ENCODE measurements at places on chromosomes 6 and 20.

GRCh38 chr6:4941782-4942672 is 61.8 kb downstream of the RPP40 start:
- no peak for DNase-seq

- DNase-seq = no peak
Observed at GRCh38 chr6:125562156-125562555, 187.3 kb upstream of the HEY2 start.

- no peak for DNase-seq
Observed at GRCh38 chr6:88349511-88349910, 183.4 kb upstream of the CNR1 start.

GRCh38 chr6:14857501-14857900 is 388.4 kb upstream of the JARID2 start:
- no peak for DNase-seq

DNA sequence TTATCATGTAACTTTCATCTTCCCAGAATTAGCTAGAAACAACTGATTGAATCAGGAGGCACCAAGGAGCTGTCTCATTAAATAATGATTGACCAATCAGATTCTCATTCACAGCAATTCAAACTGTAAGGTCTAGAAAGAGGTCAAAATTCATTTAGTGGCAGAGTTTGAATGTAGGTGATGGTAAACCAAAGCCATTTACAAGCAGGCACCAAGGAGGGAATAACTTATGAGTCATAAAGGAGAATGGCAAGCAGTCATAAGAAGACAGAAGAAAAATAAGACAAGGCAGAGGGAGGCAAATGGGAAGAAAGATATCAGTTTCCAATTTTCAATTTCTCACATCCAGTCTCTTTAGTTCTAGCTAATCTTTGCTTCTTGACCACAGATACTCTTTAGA is 52.9 kb upstream of the DEFB112 start:
- DNase-seq = no peak

DNA sequence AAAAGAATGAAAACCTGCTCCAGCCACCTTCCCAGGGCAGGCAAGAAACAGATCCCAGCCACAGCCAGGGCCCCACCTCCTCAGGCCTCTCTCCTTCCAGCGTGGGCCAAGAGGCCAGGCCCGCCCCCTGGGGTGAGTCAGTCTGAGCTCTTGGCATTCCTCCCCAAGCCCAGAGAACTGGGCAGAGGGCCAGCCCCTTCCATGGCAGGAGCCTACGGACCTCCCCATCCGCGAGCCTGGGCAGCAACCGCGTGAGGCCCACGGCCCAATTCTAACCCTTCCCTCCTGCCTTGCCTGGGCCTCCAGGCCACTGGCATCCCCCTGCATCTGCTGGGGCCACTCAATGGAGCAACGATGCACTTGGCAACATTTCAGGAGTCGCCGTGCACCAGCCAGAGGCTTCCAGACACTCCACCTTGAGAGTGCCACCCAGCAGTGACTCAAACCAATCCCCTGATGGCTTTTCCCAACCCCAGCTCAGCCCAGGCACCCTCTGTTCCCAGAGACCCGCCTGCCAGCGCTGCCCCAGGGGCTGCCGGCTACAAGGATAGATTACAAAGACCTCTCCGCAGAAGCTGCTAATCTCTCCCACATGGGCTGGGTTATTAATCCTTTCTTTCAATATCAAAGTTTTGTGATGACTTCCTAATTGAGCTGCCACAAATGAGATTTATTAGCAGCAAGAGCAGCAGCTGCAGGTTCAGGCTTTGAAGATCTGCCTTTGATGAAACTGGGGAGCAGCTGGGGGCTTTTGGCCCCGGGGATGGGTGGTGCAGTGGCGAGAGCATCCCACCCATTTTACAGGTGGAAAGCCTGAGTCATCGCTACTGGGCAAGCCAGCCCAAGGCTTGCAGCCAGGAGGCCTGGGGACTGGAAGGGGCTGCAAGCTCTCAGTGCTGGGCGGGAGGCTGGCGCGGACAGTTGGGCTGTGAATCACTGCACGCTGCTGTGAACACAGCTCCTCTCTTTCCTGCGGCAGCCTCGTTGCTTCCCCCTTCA is 85.7 kb downstream of the NFATC2 start:
- DNase-seq = peak; percentile 31

DNA sequence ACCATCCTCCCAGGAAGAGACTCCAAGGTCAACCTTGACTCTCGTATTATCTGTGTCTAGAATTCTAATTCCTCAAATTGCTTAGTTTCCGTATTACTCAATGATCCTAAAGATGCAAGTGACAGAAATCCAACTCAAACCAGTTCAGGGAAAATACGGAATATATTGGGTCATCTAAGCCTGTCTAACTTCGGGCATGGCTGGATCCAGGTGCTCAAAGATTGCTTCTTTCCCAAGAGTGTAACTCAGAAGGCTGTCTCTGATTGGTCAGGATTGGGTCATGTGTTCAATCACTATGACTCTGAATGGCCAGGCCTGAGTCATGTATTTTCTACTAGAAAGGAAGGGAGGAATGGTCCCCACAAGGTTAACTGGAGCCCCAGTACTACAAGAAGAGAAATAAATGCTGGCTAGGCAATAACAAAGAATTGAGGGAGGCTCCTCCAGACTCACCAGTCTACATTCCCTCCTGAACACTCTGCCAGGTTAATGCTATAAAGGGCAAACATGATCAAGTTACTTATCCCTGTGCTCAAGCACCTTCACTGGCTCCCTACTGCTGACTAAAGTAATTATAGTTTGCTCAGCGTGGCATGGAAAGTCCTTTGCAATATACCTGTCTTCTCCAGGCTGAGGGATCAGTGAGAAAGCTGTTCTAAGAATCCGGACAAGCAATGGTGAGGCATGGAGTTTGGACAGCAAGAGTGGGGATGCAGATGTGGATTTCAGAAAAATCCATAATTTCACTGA is 15.4 kb upstream of the PREX1 start:
- DNase-seq = no peak

DNA sequence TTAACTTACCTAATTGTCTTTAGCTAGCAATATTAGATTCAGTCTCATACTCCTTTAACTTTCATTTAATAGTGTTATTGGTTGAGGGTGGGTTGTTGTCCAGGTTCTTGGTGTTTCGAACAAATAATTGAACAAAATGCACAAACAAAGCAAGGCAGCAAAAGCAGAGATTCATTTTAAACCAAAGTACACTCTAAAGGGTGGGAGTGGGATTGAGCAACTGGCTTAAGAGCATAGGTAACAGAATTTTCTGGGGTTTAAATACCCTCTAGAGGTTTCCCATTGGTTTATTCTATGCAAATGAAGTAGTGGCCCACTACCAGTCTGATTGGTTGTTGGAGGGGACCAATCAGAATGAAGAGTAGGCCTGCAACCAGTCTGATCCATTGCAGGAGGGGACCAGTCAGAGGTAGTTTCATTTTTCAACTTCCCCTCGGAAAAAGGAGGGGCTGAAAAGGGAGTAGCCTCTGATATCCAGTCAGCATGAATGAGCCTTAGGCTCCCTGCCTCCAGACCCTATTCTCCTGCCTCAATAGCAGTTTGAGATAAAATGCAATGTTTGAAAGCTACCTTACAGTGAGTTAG is 26.3 kb upstream of the RAB23 start:
- DNase-seq = no peak

GRCh38 chr6:12516070-12516469 is 200.5 kb upstream of the PHACTR1 start:
- DNase-seq = no peak

DNA sequence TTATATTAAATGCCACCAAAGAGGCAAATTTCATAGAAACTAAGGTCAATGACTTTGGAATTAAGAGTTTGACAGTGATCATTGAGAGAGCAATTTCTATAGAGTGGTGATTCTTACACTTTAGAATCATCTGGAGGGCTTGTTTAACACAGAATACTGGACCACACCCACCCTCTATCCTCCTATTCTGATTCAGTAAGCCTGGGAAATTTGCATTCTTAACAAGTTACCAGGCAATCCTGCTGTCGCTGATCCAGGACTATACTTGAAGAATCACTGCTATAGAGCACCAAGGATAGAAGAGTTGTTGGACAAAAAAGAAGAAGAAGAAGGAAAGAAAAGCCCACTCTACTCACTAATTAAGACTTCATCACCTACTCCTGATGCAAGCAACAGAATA is 21.3 kb upstream of the TBX18 start:
- no peak for DNase-seq

GRCh38 chr20:50418890-50419642 is 91.1 kb upstream of the PTPN1 start:
- no peak for DNase-seq

GRCh38 chr6:118993803-118994251 is 58.9 kb upstream of the MCM9 start:
- DNase-seq = no peak

GRCh38 chr20:12061466-12061865 is 143.8 kb downstream of the BTBD3 start:
- DNase-seq = no peak

- DNase-seq = no peak
Observed at GRCh38 chr6:166722785-166723184, 95.7 kb upstream of the RPS6KA2 start.

GRCh38 chr6:152680151-152680550 is 17.5 kb upstream of the MYCT1 start:
- no peak for DNase-seq

GRCh38 chr6:170029416-170030283 is 261.2 kb downstream of the DLL1 start:
- no peak for DNase-seq

DNA sequence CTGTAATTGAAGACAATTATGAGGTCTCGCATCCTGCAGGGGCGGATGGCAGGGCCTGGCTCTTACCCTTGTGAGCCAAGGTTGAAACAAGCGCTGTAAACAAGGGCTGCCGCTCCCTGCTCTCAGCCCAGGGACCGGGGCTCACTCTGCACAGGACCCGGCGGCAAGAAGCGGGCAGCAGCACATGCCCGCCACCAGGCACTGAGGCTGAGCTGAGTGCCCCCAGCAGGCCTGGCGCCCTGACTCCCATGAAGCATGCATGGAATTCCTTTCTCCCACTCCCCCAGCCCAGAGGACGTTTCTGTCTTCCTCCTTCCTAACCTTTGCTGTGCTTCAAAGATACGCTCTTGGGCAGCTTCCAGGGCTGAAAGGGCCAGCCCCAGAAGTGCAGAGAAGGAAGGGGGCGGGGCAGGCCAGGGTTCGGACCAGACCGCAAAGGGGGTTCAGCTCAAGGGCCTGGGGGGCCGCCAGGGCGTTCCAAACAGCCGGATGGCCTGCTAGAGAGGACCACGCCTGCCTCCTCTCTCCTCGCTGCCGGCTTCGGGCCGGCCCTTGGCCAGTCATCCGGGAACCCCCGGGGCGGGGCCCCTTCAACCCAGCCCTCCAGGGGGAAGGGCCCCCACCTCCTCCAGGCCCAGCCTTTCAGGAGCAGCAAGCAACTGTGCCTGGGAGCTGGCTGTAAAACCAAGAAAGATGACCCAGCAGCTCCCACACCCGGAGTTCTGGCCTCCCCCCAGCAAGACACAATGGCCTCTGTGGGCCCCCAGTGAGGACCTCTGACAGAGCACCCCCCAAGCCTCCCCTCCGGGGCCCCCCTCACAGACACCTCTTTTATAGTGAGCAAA is 109.9 kb downstream of the NOL4L start:
- DNase-seq = peak; percentile 72

GRCh38 chr6:1126036-1126435 is 185.9 kb upstream of the FOXQ1 start:
- no peak for DNase-seq

DNA sequence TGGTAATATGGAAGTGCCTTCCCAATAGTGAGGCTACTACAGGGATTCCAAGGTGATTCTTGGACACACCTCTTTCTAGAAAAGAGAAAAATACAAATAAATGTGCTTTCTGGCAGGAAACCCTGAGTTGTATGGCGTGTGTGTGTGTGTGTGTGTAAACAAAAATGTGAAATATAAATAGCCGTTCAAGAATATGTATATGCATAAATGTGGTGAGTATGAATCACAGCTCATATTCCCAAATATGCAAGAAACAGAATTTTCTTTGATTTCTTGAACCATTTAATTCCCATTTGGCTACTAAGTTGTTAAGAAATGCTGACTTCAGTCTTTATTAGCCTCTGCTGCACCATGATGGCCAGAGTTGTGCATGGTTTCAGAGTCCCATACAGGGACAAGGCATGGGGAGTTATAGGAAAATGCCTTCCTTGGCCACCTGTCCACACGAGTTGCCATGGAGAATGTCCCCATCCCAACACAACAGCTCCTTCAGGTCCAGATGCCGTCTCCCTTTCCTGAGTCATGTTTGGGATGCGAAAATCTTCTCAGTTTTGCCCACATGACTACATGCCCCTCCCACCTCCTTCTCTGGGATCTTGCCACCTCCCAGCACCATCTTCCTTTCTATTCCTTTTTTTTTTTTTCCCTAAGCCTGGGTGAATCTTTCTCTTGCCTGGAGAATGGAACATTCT is 312.4 kb upstream of the ECI2 start:
- DNase-seq = no peak

DNA sequence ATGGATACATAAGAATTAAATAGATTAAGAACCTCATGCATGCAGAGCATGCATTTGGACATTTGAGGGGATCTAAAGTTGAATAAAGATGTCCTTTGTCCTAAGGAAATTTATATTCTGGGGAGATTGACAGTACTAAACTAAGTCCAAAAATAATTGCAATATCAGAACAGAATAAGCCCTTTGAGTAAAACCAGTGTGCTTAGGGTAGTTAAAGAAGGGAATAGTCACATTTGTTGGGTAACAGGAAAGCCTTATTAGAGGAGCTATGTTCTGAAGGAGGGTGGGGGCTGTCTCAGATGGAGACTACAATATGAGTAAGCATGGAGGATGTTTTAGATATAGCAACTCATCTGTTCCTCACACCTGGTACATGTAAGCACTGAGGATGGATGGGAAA is 35.8 kb downstream of the CDC5L start:
- DNase-seq = no peak

DNA sequence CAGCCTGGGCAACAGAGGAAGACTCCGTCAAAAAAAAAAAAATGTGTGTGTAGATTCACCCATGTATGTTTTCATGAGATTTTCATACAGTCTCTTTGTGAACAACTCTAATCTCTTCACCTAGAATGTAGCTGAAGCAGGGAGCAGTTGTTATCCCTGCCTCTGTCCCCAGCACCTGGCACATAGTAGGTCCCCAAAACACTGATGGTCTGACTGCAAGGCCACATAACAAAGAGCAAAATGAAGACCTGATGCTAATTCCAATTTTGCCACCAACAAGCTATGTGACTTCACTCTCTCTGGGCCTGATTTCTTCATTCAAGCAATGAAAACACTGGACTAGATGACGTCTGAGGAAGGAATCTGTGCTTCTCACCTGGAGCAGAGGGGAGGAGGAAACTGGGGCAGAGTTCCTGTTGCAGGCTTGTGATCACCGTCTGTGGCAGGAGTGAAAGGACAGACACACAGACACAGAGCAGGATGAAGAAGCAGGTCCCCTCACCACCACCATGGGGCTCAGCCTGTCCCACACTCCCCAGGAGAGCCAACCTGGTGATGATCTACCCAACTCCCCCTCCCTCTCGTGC is 4.6 kb downstream of the SLC44A4 start:
- DNase-seq = no peak

DNA sequence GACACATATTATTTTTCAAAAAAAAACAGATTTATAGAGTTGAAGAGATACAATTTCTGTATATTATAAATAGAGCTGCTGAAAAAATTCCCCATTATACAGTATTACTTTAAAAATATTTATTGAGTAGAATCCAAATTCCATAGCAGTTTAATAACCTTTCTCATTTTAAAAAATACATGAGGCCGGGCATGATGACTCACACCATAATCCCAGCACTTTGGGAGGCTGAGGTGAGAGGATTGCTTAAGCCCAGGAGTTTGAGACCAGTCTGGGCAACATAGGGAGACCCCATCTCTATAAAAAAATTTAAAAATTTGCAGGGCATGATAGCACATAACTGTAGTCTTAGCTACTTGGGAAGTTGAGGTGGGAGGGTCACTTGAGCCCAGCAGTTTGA is 13.0 kb downstream of the ATRN start:
- no peak for DNase-seq
